ENCODE measurements at places on chromosomes 5 and 9.

DNA sequence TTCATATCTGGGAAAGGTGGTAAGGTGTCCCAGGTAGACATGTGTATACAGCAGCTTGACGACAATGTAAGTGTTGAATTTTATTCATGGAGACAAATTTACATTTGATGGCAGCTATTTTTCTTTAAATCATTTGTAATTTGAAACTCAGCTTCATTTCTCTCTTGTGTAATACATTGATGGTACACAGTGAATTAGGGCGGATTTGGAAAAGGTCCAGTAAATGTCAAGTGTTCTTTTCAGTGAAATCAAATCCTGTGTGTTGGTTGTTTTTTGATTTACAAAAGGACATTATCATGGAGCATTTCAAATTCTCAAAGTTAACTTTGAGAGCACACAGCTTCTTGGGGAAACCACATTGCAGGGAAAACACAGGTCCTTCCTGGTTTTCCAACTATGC lies 30.0 kb upstream of the PCSK1 start:
- no peak for DNase-seq

DNA sequence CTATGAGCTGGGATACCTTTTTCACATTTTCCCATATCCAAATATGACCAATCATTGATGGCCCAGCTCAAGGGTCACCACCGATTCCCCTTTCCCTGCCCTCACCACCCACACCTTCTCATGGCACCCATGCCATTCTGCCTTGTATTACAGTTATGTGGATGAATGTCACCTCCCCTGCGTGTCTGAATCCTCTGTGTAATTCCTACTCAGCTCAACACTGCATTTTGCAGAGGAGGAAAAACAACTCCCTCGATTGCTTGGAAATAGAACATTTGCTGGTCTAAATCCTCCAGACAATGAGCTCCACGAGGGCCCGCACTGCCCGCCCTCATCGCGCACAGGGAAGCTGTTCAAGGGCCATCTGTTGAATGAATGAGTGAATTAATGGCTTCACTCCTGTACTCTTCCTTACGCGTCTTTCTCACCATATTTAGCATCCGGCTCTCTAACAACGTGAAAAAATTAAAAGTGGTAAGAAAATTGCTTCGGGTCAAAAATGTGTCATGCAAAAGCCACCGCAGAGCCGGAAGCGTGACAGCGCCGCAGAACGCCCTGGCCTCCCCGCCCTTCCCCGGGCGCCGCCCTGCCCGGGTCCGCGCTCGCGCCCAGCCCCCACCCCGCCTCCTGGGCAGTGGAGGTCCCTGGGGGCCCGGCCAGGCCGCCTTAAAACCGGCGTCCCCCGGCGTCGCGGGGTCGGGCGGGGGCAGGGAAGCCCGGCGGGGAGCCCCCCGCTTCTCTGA lies 704 bp downstream of the SUSD1 start:
- DNase-seq: peak; percentile 86

- no peak for DNase-seq
Observed at GRCh38 chr5:176532795-176533194, 4.4 kb downstream of the RNF44 start.

DNA sequence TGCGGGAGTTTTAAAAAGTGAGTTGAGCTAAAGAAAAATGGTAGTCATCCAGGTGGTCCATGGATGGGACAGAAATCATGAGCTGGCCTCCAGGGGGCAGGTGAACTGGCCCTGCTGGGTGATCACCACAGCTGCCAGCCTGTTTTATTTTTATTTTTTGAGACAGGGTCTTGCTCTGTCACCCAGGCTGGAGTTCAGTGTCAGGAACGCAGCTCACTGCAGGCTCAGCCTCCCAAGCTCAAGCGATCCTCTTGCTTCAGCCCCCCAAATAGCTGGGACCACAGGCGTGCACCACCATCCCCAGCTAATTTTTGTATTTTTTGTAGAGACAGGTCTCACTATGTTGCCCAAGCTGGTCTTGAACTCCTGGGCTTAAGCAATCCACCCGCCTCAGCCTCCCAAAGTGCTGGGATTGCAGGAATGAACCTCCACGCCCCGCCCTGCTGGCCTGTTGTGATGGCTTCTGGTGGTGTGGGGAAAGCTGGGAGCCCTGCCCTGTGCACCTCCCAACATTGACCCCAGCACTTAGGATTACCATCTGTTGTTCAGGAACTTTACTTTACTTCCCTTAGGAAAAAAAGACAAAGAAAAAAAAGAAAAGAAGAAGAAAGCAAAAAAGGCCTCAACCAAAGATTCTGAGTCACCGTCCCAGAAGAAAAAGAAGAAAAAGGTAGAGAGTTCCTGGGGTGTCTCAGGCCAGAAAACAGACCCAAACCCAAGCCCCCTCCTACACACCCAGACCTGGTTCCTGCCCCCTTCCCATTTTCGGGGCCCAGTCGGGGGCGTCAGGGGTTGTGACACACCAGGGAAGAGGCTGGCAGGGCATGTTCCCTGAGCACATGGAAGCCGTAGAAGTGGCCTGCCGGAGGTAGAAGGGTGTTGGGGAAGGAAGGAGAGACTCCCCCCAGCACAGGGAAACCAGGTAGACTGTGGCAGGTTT lies 14.7 kb downstream of the CD74 start:
- no peak for DNase-seq

- DNase-seq: no peak
Observed at GRCh38 chr5:145531038-145531734, 304.0 kb downstream of the PRELID2 start.

DNA sequence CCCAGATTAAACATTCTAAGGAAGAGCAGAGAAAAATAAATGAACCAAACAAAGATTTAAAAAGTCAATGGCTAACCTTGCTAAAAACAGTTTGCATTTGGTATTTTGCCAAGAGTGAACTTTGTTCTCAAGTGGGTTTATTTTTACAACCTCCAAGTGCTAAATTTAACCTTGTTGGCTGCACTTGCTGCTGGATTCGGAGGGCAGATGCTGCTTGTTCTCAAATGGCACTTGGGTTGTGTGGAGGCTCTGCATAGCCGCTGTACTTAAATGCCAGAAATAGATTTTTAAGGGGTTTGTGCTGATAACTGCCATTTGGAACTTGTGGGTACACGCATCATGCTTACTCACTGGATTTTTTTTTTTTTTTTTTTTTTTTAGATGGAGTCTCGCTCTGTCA lies 13.3 kb upstream of the SPATA24 start:
- no peak for DNase-seq

DNA sequence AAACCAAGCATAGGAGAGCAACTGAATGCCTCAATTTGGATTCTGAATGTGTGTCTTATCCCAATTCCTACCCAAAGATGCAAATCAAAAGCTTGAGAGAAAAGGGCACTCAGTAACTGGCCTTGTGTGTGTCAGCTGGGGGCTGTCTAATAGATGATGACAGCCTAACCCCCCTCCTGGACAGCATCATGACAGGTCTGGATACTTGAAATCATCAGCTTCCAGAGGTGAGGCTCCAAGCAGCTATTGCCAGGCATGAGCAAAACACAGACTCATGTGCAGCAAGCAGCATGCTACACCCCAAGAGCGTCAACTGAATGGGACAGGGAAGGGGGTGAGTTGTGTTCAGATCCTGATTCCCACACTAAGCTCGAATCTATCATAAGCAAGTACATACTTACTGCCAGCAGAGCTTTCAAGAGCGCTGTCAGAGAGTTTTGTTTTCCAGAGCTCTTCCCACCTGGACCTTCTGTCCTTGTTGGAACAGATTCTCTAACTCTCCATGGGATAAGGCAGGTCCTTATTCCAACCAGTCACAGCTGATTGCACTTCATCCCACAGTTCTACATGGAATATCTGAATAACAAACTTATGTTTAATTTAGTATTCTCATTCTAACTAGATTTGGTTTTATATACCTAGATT lies 467.5 kb downstream of the DTWD2 start:
- no peak for DNase-seq

DNA sequence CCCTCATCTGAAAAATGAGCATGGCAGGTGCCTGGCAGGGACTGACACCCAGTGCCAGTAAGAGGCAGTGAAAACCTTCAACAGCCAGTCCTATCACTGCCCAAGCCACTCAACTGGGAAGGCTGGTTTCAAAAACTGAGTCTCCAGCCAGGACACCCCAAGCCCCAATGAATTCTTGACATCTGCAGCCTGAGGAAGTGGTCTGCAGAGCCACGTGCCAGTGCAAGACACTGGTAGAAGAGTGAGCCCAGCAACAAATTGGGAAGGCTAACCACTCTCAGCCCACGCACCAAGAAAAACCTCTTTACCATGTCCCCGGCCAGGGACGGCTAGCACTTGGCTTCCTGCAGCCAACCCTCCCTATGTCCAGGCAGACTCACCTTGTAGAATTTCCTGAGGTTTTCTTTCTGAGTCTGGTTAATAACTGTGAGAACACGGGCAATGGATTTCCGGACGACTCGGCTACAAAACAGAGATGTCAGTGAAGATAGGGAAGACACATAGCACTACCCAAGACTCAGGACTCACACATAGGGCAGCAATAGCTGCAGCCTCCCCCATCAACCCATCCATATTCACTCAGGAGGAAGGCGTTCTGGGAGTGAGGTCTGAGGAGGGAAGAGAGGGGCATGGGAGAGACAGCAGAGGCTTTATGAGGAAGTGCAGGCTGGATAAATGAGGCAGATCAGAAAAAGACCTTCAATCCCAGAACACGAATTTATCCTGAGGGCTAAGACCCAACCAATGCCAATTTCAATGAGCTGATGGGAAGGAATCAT lies 1.8 kb downstream of the RPL35 start:
- DNase-seq: no peak

DNA sequence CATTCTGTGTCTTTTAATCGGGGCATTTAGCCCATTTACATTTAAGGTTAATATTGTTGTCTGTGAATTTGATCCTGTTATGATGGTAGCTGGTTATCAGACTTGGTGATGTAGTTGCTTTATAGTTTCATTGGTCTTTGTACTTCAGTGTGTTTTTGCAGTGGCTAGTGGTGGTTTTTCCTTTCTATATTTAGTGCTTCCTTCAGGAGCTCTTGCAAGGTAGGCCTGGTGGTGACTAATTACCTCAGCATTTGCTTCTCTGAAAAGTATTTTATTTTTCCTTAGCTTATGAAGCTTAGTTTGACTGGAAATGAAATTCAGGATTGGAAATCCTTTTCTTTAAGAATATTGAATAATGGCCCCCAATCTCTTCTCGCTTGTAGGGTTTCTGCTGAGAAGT lies 156.9 kb downstream of the CNTLN start:
- no peak for DNase-seq

GRCh38 chr9:112914524-112914923 lies 23.8 kb upstream of the SLC46A2 start:
- DNase-seq: no peak

DNA sequence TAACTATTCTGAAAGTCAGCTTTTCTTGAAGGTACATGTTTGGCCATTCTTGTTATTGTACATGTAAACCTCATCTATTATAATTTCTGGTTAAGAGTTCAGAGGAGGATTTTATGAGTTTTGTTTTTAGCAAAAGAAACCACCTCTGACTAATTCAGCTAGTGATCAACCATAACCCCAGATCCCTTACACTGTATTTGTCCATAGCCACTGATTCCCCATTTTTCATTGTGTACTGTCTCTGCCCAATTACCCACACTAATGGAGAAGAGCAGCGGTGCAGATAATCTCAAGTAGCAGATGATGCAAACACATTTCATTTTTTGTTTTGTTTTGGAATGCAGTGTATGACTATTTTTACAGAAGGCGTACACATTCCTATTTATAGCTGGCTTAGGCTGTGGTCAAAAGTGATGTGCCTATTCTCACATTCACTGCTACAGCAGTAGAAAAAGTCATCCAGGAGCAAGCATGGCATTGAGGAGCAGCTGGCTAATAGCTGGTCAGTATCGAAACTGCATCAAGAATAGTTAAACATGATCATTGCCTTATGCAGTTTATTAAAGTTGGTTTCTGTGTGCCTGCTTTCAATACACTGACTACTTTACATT lies 988.3 kb downstream of the DTWD2 start:
- no peak for DNase-seq

GRCh38 chr9:133360400-133361393 lies 4.3 kb downstream of the SURF2 start:
- DNase-seq: no peak

- DNase-seq: no peak
Observed at GRCh38 chr5:57303985-57304384, 130.1 kb downstream of the GPBP1 start.

GRCh38 chr9:128406848-128407391 lies 13.7 kb upstream of the CERCAM start:
- DNase-seq: no peak

DNA sequence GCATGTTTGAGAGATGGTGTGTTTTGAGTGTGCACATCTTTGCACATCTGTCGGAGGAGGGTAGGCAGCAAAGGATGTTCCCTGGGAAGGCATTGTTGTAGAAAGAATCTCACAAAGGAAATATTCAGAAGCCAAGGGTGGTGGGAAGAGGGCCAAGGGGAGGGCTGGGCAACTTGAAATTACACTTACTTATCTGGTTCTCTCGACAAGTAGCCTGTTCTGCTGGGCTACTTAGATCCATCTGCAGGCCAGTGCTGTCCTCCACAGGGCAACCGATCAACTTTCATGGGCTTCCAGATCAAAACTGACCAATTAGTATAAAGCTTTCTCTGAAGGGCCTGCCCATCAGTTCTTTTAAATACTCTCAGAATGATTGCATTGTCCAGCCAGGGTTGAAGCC lies 495.2 kb downstream of the GADD45G start:
- DNase-seq: no peak

- DNase-seq: no peak
Observed at GRCh38 chr5:126357585-126358342, 65.4 kb upstream of the GRAMD2B start.

DNA sequence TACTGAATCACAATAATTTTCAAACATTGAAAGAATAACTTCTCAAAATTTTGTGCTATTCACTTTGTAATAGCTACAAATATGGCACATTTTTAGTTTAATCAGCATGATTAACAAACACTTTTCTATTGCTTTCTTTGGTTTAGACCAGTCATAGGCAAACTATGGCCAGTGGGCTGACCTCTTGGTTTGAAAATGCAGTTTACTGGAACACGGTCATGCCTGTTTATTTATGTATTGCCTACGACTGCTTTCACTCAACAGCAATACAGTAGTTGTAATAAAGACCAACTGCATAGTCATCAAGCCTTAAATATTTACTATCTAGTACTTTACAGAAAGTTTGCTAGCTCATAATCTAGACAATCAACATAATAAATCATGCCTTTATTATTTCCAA lies 810.8 kb downstream of the TLE1 start:
- no peak for DNase-seq

- no peak for DNase-seq
Observed at GRCh38 chr9:115850548-115851304, 302.9 kb upstream of the PAPPA start.

DNA sequence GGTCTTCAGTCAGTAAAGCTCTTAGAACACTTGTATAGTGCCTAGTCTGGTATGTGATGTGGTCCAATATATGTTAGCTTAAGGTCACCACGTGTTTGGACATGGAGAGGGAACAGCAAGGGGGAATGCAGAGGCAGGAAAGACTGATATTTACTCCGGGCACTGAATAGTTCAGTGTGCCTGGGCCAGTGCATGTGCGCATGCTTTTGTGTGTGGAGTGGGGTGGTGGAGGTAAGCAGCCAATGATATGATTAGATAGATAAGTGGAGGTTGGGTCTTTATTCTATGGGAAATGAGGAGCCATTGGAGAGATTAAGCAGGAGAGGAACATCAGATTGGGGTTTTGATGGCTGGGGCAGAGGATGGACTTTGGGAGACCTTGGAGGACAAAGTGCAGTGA lies 14.0 kb downstream of the OR13J1 start:
- no peak for DNase-seq

GRCh38 chr5:56532466-56532865 lies 282.9 kb upstream of the MAP3K1 start:
- DNase-seq: no peak

Measured in activated CD4-positive, alpha-beta T cell treated with anti-CD3 and anti-CD28 coated beads, Interleukin-10, Interleukin-2, amounts not matched to agents 100 ng/mL and 50 ng/mL, durations not matched to agents 16 hours and 8 hours (primary cell).